Effector memory CD4-positive, alpha-beta T cell (primary cell): ENCODE measurements at places on chromosomes 16 and 17.

DNA sequence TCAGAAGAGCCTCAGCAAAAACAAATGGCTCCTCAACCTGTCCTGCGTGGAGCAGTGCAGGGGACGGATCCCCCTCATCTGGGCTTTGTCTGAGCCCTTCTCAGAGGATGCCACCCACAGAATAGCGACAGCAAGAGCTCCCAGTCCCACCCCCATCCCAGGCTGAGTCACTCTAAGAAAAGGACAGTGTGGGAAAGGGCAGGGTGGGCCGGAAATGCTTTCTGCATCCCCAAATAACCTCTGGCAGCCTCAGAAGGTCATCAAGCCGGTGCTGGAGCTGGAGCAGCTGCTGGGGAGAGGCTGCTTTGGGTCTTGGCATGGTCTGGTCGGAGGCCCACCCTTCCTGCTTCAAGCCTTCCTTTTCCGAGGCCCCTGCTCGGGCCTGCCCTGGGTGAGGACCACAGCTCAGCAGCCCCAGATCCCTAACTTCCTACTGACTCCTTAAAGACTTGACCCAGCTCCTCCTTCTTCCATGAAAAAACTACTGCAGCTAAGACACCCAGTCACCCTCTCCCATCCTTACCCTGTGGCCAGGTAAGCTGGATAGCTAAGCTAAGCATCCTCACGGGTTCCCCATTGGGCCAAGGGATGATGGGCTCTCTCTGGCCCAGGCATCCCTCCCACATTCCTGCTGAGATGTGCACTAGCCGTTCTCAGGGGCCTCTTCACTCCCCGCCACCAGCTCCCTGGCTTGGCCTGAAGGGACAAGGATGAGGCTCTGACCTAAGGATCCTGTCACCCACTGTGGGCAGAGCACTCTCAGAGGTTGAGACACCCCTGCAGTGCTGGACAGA lies 8.7 kb downstream of the SLC12A4 start:
- H3K36me3 ChIP-seq: peaks cover 7% of the 10 kb centered on the region
- H3K27ac ChIP-seq: no peak overlapping the region
- H3K4me3 ChIP-seq: no peak overlapping the region

DNA sequence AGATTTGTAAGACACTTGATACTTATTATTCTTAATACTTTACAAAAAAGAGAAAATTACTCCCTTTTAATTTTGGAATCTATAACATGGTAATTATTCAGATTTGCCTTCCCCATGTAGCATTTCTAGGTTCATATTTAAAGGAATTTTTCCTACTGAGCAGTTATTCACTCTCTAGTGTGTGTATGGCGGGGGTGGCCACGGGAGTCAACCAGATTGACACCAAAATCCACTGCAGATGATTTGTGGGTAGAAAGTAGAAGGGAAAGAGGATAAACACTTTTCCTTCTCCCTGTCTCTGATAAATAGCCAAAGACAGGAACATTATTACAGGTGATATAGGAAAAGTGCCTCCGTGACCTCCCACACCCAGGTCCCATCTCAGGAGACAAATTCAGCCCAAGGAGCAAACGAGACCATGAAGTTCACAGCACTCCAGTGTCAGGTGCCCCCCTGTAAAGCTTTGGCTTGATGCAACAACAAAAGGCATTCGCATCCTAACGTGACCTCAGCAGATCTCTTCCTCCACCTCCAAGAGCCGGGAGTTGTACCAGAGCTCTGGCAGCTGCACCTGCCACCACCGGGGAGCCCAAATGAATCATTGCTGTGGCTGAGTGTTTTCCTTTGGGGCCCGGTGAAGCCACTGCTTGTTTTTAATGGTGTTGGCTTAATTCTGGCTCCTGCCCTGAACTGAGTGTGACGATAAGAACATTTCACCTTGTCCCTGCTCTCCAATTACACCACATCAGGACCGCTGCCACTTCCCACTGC lies 92.7 kb upstream of the NOL11 start:
- DNase-seq: no peak
- H3K27ac ChIP-seq: no peak overlapping the region
- peaks cover 8% of the 10 kb centered on the region for H3K36me3 ChIP-seq
- no peaks in the 10 kb centered on the region for H3K4me1 ChIP-seq

DNA sequence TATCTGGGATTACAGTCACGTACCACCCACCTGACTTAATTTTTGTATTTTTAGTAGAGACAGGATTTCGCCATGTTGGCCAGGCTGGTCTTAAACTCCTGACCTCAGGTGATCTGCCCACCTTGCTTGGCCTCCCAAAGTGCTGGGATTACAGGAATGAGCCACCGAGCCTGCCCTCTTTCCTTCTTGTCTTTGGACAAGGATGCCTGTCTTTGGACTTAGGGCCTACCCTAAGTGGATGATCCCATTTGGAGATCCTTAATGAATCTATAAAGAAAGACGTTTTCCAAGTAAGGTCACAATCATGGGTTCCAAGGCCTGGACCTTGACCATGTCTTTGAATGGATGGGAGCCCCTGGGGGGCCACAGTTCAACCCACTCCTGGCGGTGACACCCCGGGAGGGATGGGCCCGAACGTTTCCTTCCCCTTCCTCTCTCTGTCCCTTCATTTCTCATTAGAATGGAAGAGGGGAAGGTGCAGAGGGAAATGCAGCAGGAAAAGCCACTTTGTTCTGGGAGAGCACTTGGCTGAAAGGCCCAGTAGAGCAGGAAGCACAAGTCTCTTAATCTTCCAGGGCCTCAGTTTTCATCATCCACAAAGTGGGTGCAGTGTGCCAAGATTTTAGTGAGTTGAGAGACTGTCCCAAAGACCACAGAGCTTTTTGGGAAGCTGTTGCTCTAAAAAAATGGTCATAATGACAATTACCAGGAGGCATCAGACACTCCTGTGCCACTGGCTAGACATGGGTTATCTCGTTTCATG lies 353.3 kb downstream of the SEC14L1 start:
- DNase-seq: no peak
- H3K27ac ChIP-seq: peak overlapping the region; percentile 16

DNA sequence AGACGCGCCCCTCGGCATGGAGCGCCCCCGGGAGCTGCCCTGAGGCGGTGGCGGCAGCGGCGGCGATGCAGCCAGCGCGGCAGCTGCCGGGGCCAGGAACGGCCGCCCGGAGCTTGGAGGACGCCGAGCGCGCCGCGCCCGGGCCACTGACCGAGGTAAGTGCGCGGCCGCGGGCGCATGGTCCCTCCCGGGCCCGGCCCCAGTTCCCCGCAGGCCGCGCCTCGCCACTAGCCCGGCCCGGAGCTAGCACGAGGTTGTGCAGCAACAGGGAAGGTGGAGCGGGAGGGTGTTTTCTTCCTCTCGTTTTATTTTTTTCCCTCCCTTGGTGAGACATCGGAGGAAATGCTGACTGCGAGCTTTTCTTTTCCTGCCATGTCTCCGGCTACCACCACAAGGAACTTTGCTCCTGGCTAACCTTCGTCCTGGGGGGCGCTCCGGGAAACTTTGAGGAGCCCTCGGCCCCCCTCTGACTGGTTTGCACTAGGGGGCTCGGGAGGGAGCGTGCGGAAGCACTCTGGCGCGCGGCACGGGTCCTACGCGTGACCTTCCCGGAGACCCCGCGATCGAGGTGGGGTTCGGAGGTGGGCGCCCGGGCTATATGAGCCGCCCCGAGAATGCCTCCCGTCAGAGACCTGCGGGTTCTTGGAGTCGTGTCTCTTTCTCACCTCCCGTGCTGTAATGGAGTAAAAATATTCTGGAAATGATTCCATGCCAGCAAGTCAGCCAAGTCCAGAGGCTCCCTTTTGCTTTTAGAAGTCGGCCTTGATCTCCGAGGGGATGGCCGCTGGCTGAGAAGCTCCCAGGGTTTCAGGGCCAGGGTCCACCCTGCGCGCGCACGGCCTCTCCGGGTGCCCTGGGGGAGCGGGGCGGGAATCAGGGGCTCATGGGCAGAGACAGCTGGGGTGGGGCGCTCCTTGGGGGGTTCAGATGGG lies 868 bp downstream of the KCNJ12 start:
- no peaks in the 10 kb centered on the region for H3K27me3 ChIP-seq
- DNase-seq: no peak
- no peak overlapping the region for H3K27ac ChIP-seq

GRCh38 chr16:28192806-28193529 lies 18.8 kb downstream of the XPO6 start:
- H3K27ac ChIP-seq: peak overlapping the region; percentile 95
- peaks cover 4% of the 10 kb centered on the region for H3K36me3 ChIP-seq
- peak overlapping the region; percentile 28 for H3K4me3 ChIP-seq

DNA sequence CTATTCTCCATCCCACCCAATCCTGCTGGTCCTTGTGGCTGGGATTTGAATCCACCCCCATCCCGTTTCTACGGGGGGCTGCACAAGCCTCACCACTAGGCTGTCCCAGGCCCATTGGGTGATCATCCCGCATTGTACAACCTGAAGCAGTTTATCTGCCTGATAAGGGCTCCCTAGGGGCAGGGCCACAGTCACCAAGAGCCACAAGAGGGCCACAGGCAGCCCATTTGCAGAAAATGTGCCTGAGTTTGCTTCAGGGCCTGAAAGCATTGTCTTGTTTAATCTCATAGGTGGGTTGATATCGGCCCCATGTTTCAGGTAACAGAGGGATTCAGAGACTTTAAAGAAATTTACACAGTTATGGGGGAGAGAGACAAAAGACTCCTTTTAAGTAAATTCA lies 245.0 kb downstream of the CPPED1 start:
- DNase-seq: no peak
- H3K36me3 ChIP-seq: no peaks in the 10 kb centered on the region
- H3K4me1 ChIP-seq: no peaks in the 10 kb centered on the region

DNA sequence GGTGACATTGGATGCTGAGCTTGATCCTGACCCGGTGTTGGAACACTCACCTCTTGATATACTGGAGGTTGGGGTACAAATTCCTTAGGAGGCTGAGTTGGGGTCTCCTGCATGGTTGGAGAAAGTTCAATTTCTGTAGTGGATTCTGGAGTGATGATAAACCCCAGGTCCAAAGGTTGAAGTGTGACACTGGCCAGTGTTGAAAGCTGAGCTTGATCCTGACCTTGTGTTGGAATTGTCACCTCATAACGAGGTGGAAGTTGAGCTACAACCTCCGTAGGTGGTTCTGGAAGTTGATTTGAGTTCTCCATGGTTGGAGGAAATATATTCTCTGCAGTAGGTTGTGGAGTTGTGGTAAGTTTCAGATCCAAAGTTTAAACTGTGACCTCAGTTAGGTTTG lies 21.2 kb downstream of the RDM1 start:
- no peaks in the 10 kb centered on the region for H3K36me3 ChIP-seq
- no peak for DNase-seq
- H3K27me3 ChIP-seq: no peaks in the 10 kb centered on the region
- H3K4me3 ChIP-seq: no peak overlapping the region

DNA sequence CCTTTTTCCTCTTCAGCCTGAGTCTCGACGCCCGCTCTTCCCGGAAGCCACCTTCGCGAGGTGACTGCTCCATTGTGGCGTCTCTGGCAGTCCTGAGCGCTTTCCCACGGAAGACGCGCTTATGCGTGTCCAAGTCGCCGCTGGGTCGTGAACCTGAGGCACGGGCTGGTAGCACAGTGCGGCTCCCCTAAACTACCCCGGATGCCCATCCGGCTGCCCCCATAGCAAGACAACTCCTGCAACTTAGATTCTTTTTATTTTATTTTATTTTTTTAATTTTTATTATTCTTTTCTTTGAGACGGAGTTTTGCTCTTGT lies 2.1 kb upstream of the ESRP2 start:
- peak overlapping the region; percentile 66 for H3K4me3 ChIP-seq
- no peaks in the 10 kb centered on the region for H3K27me3 ChIP-seq
- peaks cover 18% of the 10 kb centered on the region for H3K4me1 ChIP-seq
- H3K36me3 ChIP-seq: no peaks in the 10 kb centered on the region

GRCh38 chr16:55559233-55559632 lies 7.3 kb upstream of the CAPNS2 start:
- no peak overlapping the region for H3K4me3 ChIP-seq
- H3K36me3 ChIP-seq: no peaks in the 10 kb centered on the region
- no peaks in the 10 kb centered on the region for H3K27me3 ChIP-seq

GRCh38 chr17:17779015-17779611 lies 57.7 kb downstream of the SREBF1 start:
- no peaks in the 10 kb centered on the region for H3K27me3 ChIP-seq
- H3K4me1 ChIP-seq: peaks cover 12% of the 10 kb centered on the region
- H3K4me3 ChIP-seq: no peak overlapping the region
- no peaks in the 10 kb centered on the region for H3K36me3 ChIP-seq

DNA sequence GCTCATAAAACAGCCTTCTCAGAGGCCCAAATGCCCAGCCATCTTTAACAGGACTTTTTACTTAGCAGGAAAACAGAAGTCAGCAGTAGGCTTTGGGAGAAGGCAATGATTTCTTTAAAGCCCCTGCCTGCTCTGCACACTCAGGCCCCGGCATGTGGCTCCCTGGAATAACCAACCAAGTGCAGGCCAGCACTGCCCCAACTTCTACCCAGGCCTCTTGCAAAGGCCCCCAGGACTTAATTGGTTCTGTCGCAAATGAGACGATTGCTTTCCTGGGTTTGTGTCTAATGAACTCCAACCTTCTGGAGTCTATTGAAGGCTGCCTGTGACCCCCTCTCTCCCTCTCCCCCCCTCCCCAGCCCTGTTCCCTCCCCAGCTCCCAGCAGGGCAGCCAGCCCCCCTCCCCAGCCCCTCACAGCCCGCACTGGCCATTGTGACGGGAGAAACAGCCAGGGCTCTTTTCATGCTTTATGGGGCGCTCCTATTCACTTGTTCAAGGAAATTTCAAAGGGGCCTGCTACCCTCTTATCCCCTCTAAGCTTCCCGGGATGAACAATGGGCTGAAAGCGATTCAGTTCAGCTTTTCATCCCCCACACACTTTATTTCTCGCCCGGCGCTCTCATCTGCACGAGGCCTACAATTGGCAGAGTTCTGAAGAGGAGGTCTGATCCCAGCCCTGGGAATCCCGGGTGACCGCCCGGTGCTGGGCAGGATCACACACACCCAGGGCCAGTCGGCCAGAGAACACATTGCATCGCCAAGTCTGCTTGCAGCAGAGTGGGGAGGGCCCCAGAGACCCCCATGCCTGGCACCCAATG lies 15.5 kb downstream of the AXIN2 start:
- no peak for DNase-seq
- peaks cover 6% of the 10 kb centered on the region for H3K4me1 ChIP-seq
- no peaks in the 10 kb centered on the region for H3K27me3 ChIP-seq
- H3K27ac ChIP-seq: no peak overlapping the region
